ENCODE measurements at places on chromosomes 4 and X.

- DNase-seq, result no peak
These were observed 81.0 kb downstream of the PPA2 start for GRCh38 chr4:105392858-105393257.

- DNase-seq, result peak; percentile 31
These were observed 65.0 kb downstream of the COQ2 start for GRCh38 chr4:83219344-83220331.

DNA sequence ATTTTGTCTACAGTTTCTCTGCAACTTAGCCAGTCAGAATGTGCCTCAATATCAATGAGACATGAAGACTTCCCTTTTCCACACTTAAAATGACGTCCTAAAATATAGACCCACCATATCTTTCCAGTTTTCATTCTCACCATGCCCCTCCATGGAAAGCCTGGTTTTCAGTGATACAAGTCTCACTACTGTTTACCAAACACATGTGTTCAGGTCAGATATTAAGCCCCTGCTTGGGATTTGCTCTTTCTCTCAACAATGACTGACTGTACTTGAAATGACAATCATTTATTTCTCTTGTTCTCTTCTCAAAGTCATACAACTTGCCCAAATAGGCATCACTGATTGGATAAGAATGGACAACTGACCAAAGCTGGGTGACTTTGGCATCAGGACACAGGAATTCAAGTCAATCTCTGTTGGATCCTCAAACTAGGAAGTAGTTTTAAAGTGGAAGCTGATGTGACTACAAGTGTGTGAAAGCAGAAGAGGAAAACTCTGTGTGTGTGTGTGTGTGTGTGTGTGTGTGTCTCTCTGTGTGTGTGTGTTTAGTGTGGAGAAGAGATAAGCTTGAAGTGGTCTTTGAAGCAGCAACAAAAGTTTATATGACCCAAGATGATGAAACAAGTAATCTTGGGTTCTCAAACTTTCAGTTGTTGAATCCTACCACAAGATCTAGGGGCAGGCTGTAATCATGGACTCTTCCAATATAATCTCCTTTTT is 217.4 kb upstream of the FGF13 start:
- DNase-seq, result no peak

GRCh38 chr4:179867300-179867878 is 2375.8 kb upstream of the TENM3 start:
- peak; percentile 17 for DNase-seq

- no peak for DNase-seq
These were observed 248.3 kb upstream of the KLF3 start for GRCh38 chr4:38415682-38416081.

- no peak for DNase-seq
These were observed 23.7 kb downstream of the ELF4 start for GRCh38 chrX:130086447-130087206.

DNA sequence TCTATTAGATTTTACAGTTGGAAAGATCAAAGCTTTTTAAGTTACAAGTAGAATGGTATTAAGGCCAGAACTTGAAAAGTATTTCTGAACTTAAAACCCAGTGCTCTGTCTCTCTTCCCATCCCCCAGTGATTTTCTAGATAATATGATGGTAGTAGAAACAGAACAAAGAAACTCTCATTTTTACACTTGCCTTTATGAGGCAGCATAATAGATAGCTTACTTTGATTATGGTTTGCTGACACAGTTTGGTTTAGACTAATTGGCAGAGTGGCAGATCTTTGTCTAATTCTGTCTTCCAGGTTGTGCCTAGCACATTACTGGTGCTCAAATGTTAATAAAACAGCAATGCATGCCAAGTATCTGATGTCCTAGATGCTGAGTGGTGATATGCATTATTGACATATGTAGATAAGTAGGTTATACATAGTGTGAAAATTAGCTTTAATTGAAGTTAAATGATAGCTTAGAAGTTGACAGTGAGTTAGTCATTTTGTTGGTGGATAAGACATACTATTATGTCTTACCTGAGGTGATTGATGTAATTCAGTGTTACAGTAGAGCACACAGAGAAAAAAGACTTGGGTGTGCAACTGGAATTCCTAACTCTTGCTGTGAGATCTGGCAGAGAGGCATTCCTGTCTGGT is 4.3 kb upstream of the RAPGEF2 start:
- DNase-seq, result no peak

DNA sequence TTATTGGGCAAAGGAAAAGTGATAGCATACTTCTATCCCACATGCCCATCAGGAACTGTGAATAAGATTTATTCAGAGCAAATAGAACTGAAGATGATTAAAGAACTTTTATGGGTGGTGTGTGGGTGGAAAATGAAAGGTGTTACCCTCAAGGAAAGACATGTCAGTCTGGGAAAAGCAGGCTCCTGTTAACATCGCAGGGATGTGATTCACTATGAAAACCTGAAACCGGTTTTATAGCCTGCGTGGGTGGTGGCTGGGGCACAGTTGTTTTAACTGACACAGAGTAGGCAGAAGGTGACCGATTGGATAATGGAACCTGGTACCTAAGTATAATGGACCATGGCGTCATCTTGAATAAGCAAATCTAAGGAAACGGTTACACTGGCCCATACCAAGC is 61.3 kb upstream of the CASK start:
- peak; percentile 1 for DNase-seq

- DNase-seq, result no peak
These were observed 1709.0 kb downstream of the PCDH7 start for GRCh38 chr4:32429151-32429550.

DNA sequence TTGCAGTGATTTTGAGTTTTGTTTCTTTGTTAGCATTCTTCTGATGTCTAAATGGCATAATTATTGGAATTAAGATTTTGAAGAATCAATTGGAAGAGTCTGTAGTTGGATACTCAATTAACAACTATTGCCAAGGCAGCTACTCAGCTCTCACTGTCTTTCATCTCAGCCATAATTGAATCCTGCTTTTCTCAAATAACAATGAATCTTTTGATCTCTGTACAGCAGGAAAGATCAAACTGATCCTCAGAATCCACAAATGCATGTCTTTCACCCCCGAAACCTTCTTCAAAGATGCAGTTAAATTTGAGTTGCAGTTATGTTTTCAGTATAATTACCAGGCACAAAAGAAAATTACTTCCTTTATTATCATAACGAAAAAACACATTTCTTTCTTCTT is 86.2 kb downstream of the MAD2L1 start:
- no peak for DNase-seq

DNA sequence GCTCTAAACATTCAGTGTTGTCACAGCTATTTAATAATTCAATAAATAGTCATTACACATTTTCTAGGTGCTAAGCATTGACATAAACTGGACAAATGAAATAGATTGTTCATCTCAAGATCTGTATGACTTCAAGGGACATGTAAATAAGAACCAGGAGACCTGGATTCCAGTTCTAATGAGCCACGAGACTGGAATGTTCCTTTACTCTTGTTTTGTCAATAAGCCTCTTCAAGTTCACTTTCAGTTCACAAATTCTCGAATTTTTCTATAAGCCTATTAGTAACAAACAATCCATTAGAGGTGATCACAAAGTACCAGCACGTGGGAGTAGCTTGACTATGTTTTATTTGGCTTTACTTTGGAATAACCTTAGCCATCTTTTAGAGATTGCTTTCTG is 514.0 kb upstream of the SMIM31 start:
- no peak for DNase-seq

- peak; percentile 7 for DNase-seq
These were observed 208.4 kb downstream of the RBM46 start for GRCh38 chr4:154989511-154989910.

DNA sequence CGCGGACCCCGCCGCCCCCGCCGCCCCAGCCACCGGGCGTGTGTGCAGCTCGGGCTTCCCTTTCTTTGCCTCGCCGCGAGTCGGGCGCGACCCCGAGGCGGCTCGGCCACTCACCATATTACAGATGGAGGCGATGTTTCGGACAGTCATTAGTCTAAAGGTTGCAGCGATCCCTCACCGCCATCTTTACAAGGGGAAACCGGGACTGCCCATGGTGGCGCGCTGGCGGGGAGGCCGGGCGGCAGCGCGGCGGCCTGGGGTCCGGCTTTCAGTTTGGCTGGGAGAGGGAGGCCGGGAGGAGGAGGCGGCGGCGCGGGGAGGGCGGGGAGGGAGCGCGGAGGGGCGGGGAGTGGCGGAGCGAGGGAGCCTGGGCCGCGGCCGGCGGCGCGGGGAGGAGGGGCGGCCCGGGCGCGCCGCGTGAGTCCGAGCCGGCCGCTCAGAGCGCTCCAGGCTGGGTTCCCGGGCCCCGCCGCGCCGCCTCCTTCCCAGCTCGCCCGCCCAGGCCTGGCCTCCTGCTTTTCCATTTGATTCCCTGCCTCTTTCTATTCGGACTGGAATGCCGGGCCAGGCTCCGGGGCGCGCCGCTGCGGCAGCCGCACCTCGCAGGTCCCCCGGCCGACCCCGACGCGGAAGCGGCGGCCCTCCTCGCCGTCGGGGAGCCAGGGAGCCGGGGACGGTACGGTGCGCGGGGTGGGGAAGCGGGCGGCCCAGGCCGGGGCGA is at the start of gene USP46:
Gene USP46, minus strand, starts transcription at position 301 of the 721 bp plus-strand sequence. Its CDS starts 151 bp downstream, at position 150.
- DNase-seq, result peak; percentile 90

GRCh38 chr4:114334884-114335330 is 263.7 kb upstream of the UGT8 start:
- DNase-seq, result no peak

GRCh38 chr4:15563871-15564270 is 91.3 kb downstream of the FBXL5 start:
- DNase-seq, result peak; percentile 8

DNA sequence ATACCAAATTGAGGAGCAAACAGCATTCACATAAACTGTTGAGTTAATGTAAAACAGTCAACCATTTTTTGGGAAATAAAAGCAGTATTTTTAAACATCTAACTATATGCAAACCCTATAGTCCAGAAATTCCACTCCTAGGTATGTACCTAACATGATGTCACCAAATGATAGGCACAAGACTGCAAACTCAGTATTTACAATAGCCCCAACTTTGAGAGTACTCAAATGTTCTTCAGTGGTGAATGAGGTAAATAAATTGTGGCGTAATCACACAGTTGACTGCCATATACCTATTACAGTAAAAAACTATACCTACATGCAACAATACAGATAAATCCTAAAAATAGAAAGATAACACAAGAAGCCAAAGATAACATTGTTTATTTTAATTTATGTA is 1243.8 kb upstream of the ADGRL3 start:
- DNase-seq, result no peak

DNA sequence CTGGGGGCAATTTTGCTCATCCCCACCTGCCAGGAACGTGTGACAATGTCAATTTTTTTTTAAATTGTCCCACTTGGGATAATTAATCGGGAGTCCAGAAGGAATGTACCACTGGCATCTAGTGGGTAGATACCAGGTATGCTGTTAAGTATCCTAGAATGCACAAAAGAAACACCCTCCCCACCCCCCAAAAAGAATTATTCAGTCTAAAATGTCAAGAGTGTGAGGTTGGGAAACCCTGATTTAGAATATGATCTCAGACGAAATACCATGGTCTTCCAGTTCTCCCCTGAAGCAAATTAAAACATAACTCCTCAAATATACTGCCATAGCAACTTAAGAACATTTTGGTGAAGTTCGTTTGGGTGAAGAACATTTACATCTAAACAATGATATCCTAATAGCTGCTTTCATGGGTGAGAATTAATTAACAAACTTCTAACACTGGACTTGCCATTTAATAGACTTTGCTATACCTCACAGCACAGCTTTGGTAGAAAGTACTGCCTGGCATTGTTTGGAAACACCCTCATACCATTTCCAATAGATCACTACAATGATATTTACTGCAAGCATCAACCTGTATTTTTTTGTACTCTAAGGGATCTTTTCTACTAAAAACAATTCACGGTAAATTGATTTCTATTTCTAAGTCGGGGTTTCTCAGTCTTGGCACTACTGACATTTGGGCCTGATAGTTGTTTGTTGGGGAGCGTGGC is 36.5 kb downstream of the SH3RF1 start:
- no peak for DNase-seq

DNA sequence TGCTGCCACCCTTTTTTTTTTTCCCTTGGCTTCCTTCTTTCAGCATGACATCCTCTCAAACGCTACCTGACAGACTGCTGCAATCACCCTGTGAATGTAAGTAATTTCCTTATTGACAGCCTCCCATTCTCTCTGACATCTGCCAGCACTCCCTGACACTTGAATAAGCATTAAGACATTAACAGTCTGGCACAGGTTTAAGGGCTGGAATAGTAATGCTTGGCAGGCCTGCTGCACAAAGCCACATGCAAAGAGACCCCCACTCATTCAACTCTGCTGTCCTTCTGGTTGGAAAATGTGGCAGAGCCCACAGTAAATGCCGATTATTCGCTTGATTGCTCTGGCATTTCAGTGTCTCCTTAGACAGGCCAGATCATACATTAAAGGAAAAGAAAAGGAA is 28.1 kb upstream of the RASGEF1B start:
- DNase-seq, result no peak

DNA sequence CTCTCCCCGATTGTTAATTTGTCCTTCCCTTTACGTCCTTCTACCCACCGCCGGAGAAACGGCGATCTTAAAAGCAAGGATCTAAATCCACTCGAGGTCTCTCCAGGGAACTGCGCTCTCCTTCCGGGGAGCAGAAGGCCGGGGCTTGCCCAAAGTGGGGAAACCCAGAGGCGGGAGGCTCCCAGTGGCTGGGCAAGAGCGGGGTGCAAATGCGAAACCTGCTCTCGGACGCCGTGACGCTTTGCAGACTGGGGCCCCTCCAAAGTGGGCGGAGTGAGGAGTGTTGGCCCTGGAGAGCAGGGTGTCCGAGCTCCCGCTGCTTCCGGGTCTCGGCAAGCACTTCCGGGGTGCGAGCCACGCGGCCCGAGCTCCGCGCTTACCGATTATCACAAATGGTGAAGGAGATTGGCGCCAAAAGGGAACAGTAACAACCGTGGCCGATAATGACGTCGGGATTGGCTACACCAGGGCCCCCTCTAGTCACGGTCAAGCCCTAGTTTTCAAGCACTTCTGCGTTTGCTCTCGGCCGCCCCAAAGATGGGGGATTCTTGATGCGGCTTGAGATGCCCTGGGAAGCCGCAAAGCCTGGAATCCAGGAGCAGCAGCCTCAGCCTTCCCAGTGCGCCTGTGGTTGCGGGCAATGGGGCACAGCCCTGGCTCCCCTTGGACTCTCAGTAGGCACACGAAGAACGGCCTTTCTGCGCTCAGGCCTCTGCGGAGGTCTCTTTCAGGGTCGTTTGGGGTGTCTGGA is 29.0 kb downstream of the HAND2 start:
- DNase-seq, result no peak

DNA sequence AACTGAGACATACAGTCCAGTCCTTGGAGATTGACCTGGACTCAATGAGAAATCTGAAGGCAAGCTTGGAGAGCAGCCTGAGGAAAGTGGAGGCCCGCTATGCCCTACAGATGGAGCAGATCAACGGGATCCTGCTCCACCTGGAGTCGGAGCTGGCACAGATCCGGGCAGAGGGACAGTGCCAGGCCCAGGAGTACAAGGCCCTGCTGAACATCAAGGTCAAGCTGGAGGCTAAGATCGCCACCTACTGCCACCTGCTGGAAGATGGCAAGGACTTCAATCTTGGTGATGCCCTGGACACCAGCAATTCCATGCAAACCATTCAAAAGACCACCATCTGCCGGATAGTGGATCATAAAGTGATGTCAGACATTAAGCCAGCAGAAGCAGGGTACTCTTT is 20.4 kb upstream of the FRMPD3 start:
- peak; percentile 16 for DNase-seq

- DNase-seq, result no peak
These were observed 20.7 kb downstream of the ADH7 start for GRCh38 chr4:99414401-99414800.

GRCh38 chr4:8391972-8392371 is 48.6 kb downstream of the ACOX3 start:
- DNase-seq, result peak; percentile 87

Data from GM23248 (cell line).